ENCODE measurements at places on chromosomes 2 and 18.

DNA sequence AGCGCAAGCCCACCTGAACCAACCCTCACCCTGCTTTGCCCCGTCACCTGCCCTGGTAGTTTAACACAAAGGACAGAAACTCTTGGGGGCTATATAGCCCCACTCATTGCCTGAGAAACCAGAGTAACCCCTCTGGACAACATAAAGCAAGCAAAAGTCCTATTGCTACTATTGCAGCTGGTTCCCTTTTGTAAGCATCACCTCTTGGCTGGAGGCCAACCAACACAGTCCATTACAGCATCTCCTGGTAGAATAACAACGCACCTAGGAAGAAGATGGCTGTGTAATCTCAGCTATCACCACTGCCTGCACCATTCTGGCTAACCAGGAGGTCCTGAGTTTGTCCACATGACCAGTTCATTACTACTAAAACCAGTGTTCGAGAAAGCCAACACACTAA lies 36.4 kb downstream of the FLACC1 start:
- H3K36me3 ChIP-seq = no peaks in the 10 kb centered on the region
- no peaks in the 10 kb centered on the region for H3K27me3 ChIP-seq
- no peak overlapping the region for H3K4me3 ChIP-seq

DNA sequence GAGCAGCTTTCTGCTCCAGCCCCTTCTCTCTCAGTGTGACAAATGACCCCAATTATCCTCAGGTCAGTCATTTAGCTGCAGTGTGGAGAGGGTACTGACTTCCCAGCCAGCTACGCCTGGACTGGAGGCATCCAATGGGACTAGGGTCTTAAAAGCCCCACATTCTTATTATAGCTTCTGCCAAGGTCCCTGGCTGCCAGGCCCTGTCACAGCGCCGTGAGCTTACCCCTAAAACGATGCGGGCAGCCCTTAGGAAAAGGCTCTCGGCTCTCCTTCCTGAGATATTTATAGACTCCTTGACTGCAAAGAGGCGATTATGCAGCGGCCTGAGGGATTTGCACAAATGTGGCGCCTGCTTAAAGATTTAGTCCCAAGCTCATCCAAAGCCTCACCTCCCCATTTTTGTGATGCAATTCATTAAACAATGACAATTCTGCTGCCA lies 69.2 kb upstream of the EDAR start:
- DNase-seq = no peak
- no peaks in the 10 kb centered on the region for H3K36me3 ChIP-seq
- H3K4me3 ChIP-seq = no peak overlapping the region
- H3K4me1 ChIP-seq = no peaks in the 10 kb centered on the region
- H3K27ac ChIP-seq = no peak overlapping the region
- no peaks in the 10 kb centered on the region for H3K27me3 ChIP-seq

- H3K36me3 ChIP-seq = no peaks in the 10 kb centered on the region
- H3K4me1 ChIP-seq = no peaks in the 10 kb centered on the region
- no peak overlapping the region for H3K4me3 ChIP-seq
- no peak overlapping the region for H3K27ac ChIP-seq
These were observed 30.4 kb downstream of the UPP2 start for GRCh38 chr2:158131919-158132566.

DNA sequence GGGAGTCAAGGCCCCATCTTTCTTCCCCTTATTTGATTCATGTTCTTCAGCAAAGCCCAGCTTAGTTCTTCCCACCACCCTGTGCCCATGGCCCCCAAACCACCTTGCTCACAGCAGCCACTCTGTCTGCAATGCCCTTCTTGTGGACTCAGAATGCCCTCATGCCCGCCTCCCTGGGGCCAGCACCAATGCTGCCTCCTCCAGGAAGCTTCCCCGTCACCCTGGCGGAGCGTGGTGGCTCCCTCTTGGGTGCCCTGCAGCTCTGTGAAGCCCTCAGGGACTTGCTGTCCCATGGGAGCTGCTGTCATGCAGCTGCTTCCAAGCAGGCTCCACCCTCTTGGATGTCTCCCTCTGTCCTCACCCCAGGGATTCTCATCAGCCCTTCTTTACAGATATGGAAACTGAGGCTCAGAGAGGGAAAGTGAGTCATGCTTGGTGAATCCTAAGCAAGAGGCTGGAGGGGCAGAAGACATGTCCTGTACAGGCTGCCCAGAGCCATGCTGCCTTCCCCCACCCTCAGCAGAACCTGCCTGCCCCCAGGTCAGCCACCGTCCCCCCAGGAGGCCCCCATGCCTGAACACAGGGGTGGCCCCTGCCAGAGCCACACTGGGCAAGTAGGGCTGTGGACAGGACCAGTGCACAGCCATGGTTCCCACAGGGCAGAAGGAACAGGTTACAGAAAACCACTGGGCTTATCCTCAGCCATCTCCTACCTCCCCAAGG lies 11.8 kb upstream of the DUSP2 start:
- H3K4me1 ChIP-seq = no peaks in the 10 kb centered on the region
- no peak overlapping the region for H3K27ac ChIP-seq
- no peak overlapping the region for H3K4me3 ChIP-seq
- no peaks in the 10 kb centered on the region for H3K36me3 ChIP-seq
- no peak for DNase-seq
- H3K27me3 ChIP-seq = no peaks in the 10 kb centered on the region

DNA sequence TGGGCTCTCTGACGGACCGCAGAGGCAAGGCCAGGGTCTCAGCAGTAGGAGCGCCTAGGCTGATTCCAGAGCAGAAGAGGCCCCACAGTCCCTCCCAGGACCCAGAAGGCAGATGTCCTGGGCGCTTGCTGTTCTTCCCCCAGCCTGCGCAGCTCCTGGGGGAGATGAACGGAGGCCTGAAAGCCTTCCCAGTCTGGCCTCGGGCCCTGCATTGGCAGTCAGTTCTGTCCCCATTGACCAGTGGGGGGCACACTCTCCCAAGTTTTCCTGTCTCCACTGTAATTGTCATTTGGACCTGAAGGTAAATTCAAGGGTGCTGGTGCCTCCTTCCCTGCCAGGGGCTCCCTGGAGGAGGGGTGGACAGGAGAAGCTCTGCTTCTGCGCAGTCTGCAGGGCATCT lies 345.7 kb downstream of the CYP26B1 start:
- no peaks in the 10 kb centered on the region for H3K36me3 ChIP-seq
- DNase-seq = peak; percentile 88
- H3K4me3 ChIP-seq = no peak overlapping the region
- no peaks in the 10 kb centered on the region for H3K27me3 ChIP-seq
- no peaks in the 10 kb centered on the region for H3K4me1 ChIP-seq
- no peak overlapping the region for H3K27ac ChIP-seq

GRCh38 chr18:21330122-21330701 lies 88.2 kb downstream of the GREB1L start:
- H3K4me1 ChIP-seq = peaks cover 6% of the 10 kb centered on the region
- peak; percentile 49 for DNase-seq
- H3K27me3 ChIP-seq = no peaks in the 10 kb centered on the region

DNA sequence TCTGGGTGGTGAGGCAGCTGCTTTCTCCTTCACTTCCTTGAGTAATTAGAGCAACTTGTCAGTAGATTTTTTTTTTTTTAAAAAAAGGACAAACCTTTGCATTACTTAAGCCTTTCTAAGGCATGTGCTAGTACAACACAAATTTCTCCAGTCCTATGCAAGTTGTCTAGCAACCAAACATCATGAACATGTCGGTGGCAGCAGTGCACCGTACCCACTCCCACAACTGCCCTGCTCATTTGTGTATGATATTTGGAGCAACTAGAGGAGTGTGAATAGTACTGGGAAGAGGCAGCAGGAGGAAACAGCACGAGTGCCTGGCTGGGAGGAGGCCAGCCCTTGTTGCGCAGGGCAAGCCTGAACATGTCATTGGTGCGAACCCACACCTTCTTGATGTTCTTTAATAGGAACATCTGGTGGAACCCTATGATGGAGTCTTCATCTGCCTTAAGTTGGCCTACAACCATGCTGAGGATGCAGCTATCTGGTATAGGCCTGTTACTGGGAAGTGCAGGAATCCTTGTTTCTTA lies 238.3 kb downstream of the TDRD15 start:
- no peaks in the 10 kb centered on the region for H3K27me3 ChIP-seq
- H3K27ac ChIP-seq = no peak overlapping the region
- no peaks in the 10 kb centered on the region for H3K36me3 ChIP-seq
- no peak for DNase-seq
- H3K4me1 ChIP-seq = peaks cover under 1% of the 10 kb centered on the region

DNA sequence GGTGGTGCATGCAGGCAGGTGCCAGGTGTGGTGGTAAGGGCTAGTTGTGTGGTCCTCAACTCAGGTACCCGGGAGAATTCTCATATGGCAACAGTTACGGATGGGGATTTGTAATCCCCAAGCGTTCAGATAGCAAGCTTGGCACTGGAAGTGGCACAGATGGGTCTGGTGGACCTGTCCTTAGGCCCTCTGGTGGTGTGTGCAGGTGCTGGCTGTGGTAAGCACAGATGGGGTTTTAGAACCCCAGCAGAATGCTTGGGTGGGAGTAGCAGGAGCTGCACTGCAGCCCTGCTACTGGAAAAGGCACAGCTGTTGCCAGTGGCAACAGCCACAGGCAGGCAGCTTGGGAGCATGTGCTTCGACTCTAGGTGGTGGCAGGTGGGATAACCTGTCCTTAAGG lies 948.2 kb upstream of the FAM98A start:
- H3K27me3 ChIP-seq = no peaks in the 10 kb centered on the region
- H3K4me3 ChIP-seq = no peak overlapping the region

DNA sequence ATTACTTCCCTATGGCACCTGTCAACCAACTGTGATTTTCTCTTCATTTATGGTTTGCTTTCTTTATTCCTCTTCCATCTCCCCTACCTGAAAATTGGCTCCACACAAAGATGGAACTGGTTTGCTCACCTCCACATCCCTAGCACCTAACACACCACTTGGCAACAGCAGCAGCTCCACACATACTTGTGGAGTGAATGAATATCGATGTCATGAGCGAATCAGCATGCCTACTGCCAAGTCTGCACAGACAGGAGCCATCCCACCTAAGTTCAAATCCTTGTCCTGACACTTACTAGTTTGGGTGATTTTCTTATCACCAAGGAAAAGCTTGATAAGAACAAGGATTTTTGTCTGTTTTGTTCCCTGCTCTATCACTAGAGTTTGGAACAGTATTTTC lies 191.4 kb upstream of the TMEM200C start:
- no peaks in the 10 kb centered on the region for H3K4me1 ChIP-seq
- H3K36me3 ChIP-seq = no peaks in the 10 kb centered on the region
- no peak for DNase-seq
- H3K27me3 ChIP-seq = no peaks in the 10 kb centered on the region

DNA sequence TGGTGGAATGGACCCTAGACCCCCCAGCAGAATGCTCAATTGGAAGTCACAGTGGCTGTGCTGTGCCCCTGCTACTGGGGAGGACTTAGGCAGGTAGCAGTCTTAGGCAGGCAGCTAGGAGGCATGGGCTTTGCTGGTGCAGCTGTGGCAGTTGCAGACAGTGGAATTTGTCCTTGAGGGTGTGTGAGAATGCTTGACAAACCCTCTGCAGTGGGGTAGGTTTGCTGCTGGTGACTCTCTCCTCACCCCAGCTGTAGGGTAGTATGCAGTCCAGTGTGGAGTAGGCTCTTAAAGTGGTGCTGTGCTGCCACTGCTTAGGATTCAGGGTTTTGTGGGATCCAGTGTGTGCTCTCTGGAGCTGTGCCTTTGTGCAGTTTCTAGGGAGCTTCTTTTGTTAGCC lies 61.3 kb downstream of the NUP35 start:
- no peaks in the 10 kb centered on the region for H3K27me3 ChIP-seq
- DNase-seq = peak; percentile 61
- H3K4me3 ChIP-seq = no peak overlapping the region
- peaks cover 3% of the 10 kb centered on the region for H3K4me1 ChIP-seq

- H3K27ac ChIP-seq = no peak overlapping the region
- H3K4me1 ChIP-seq = no peaks in the 10 kb centered on the region
- H3K27me3 ChIP-seq = no peaks in the 10 kb centered on the region
- H3K36me3 ChIP-seq = no peaks in the 10 kb centered on the region
- no peak overlapping the region for H3K4me3 ChIP-seq
These were observed 30.4 kb upstream of the FN1 start for GRCh38 chr2:215466097-215466909.

GRCh38 chr18:56148373-56148772 lies 490.0 kb downstream of the TXNL1 start:
- H3K4me3 ChIP-seq = no peak overlapping the region
- H3K27me3 ChIP-seq = no peaks in the 10 kb centered on the region
- DNase-seq = peak; percentile 45
- H3K27ac ChIP-seq = no peak overlapping the region
